Karpas-422 (cell line): ENCODE measurements at places on chromosomes 1 and 21. TPM values are rescaled to one million over a fixed set of nuclear protein-coding genes. Genes with fewer than 3 reads are reported as not detected.

The ZMYND12 gene
- total RNA-seq, result 0.90 and 1.5 TPM in 2 replicates

The SLC1A7 gene
- total RNA-seq, result not detected in 2 replicates

The PROK1 gene
- total RNA-seq, result not detected in 2 replicates

The EFHD2 gene
- 24.9 and 57.8 TPM in 2 replicates for total RNA-seq

The S100A8 gene
- total RNA-seq, result not detected in 2 replicates

- DNase-seq, result no peak
- H3K27ac ChIP-seq, result no peak overlapping the region
- no peak overlapping the region for H3K4me3 ChIP-seq
- H3K36me3 ChIP-seq, result no peaks in the 10 kb centered on the region
- H3K27me3 ChIP-seq, result no peaks in the 10 kb centered on the region
- no peaks in the 10 kb centered on the region for H3K4me1 ChIP-seq
Observed at GRCh38 chr1:17719874-17720273, 35.3 kb upstream of the ACTL8 start.

- H3K4me3 ChIP-seq, result no peak overlapping the region
- DNase-seq, result no peak
- H3K4me1 ChIP-seq, result no peaks in the 10 kb centered on the region
- H3K36me3 ChIP-seq, result no peaks in the 10 kb centered on the region
- H3K27me3 ChIP-seq, result no peaks in the 10 kb centered on the region
Observed at GRCh38 chr1:60280256-60280655, 206.7 kb upstream of the C1orf87 start.

GRCh38 chr1:183544598-183545297 lies 45.5 kb downstream of the NCF2 start:
- peaks cover 83% of the 10 kb centered on the region for H3K4me1 ChIP-seq
- no peak overlapping the region for H3K4me3 ChIP-seq
- no peak for DNase-seq
- H3K27me3 ChIP-seq, result no peaks in the 10 kb centered on the region

- H3K4me3 ChIP-seq, result no peak overlapping the region
- H3K4me1 ChIP-seq, result no peaks in the 10 kb centered on the region
- no peaks in the 10 kb centered on the region for H3K36me3 ChIP-seq
- no peaks in the 10 kb centered on the region for H3K27me3 ChIP-seq
- H3K27ac ChIP-seq, result no peak overlapping the region
- DNase-seq, result no peak
Observed at GRCh38 chr1:104856091-104856490, 1106.4 kb downstream of the AMY1C start.

- no peaks in the 10 kb centered on the region for H3K36me3 ChIP-seq
- no peak for DNase-seq
- no peak overlapping the region for H3K27ac ChIP-seq
- H3K27me3 ChIP-seq, result no peaks in the 10 kb centered on the region
- H3K4me3 ChIP-seq, result no peak overlapping the region
Observed at GRCh38 chr1:36803868-36804570, 230.3 kb downstream of the GRIK3 start.

DNA sequence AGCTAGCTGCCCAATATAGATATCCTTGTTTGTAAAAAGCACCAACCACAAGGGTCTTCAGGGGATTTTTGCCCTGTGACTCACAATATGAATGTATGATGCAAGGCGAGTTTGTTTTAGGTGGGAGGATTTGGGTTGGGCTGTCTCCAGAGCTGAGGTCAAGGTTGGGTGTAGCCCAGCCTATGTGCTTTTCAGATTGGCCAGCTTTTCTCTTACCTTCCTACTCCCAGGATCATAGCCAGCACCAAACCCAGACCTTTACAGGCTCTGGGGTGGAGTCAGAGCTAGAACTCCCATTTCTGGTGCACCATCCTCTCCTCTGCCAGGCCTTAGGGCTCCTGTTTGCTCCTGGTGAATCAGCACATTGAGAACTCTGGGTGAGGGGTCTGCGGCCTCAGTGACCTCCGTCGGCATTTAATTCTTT lies 55.6 kb upstream of the GCLM start:
- H3K4me3 ChIP-seq, result no peak overlapping the region
- no peaks in the 10 kb centered on the region for H3K36me3 ChIP-seq
- H3K27me3 ChIP-seq, result no peaks in the 10 kb centered on the region
- H3K4me1 ChIP-seq, result no peaks in the 10 kb centered on the region

DNA sequence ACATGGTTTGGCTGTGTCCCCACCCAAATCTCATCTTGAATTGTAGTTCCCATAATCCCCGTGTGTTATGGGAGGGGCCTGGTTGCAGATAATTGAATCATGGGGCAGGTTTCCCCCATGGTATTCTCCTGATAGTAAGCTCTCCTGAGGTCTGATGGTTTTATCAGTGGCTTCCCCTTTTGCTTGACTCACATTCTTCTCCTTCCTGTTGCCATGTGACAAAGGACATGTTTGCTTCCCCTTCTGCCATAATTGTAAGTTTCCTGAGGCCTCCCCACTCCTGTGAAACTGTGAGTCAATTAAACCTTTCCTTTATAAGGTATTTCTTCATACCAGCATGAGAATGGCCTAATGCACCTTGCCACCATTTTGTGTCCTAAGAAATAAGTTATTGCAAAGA lies 415.0 kb downstream of the COL11A1 start:
- no peak overlapping the region for H3K4me3 ChIP-seq
- H3K36me3 ChIP-seq, result no peaks in the 10 kb centered on the region
- no peaks in the 10 kb centered on the region for H3K27me3 ChIP-seq
- no peak for DNase-seq
- H3K4me1 ChIP-seq, result no peaks in the 10 kb centered on the region
- H3K27ac ChIP-seq, result no peak overlapping the region

GRCh38 chr1:230365723-230366307 lies 60.3 kb downstream of the PGBD5 start:
- peak; percentile 45 for DNase-seq
- no peaks in the 10 kb centered on the region for H3K36me3 ChIP-seq
- no peaks in the 10 kb centered on the region for H3K4me1 ChIP-seq

DNA sequence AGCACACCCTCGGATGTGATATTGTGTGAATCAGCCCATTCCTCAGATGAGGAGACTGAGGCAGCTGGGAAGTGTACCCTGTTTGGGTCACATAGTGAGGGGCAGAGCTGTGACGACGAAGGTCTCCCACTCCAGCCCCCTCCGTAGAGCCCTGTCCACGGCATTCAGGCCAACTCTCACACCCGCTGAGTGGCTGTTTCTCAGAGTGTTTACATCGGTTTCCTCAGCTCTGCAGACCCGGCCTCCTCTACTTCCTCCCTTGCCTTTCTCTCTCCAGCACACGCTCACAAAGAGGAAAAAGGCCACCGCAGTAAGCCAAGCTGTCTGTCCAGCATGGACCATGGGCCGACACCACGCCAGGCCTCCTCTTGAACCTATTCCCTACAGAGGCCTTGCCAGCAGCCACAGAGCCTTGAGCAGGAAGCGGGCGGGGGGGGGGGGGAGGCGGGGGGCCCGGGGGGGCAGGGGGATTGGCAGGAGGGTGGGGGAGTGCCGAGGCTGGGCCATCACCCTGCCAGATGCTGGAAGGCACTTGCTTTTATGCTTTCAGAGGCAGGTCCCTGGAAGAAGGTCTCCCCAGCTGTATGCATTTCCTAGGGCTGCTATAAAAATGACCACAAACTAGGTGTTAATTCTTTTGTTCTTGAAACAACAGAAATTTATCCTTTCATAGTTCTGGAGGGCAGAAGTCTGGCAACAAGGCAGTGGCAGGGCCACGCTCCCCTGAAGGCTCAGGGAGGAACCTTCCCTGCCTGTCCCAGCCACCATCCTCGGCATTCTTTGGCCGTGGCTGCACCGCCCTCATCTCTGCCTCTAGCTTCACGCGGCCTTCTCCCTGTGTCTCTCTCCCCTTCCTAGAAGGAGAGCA lies 178.4 kb downstream of the PSMG1 start:
- H3K27me3 ChIP-seq, result no peaks in the 10 kb centered on the region
- no peaks in the 10 kb centered on the region for H3K36me3 ChIP-seq
- H3K4me1 ChIP-seq, result peaks cover 26% of the 10 kb centered on the region
- H3K4me3 ChIP-seq, result no peak overlapping the region

DNA sequence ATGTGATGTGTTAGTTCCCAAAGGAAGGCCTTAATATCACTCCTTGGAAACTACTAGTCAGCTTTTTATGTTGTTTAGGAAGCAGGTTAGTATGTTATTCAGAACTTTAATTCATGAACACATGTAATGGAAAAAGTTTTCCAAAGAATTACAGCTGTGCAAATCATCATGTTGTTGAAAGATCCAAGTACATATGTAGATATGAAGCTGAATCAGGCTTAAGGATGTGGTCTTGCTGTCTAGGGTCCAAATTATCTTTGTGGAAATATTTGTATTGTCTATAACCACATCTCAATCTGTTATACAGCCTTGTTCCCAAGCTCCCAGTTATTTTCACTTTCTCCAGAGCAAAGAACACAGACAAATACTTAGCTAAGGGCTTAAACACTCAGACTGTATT lies 231.6 kb downstream of the TPR start:
- H3K27ac ChIP-seq, result no peak overlapping the region
- no peaks in the 10 kb centered on the region for H3K36me3 ChIP-seq
- no peak overlapping the region for H3K4me3 ChIP-seq
- DNase-seq, result no peak
- no peaks in the 10 kb centered on the region for H3K4me1 ChIP-seq

- no peaks in the 10 kb centered on the region for H3K36me3 ChIP-seq
- no peak overlapping the region for H3K27ac ChIP-seq
- no peak overlapping the region for H3K4me3 ChIP-seq
- H3K27me3 ChIP-seq, result no peaks in the 10 kb centered on the region
- peaks cover 10% of the 10 kb centered on the region for H3K4me1 ChIP-seq
Observed at GRCh38 chr1:201020040-201020591, 3.4 kb downstream of the KIF21B start.

DNA sequence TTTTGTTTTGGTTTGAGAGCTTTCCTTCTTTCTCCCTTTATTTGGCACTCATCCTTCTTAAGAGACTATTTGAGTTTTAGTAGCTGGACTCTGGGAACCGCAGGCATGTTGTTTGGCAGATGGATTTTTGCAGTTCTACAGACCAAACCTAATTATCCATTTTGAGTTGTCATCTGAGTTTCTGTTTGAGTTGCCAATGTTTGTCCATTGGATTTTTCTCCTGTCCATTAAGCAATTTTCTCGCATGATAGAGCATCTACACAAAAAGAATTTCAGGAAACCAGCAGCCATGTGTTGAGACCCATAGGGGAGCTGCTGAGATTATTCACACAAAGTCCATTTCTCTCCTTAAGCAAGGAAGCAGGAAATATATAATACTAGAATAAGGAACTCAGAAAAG lies 17.2 kb upstream of the CXADR start:
- no peaks in the 10 kb centered on the region for H3K36me3 ChIP-seq
- H3K27me3 ChIP-seq, result no peaks in the 10 kb centered on the region; the same call in 1 of the 2 replicates
- DNase-seq, result no peak
- H3K4me1 ChIP-seq, result no peaks in the 10 kb centered on the region
- no peak overlapping the region for H3K27ac ChIP-seq
- no peak overlapping the region for H3K4me3 ChIP-seq

DNA sequence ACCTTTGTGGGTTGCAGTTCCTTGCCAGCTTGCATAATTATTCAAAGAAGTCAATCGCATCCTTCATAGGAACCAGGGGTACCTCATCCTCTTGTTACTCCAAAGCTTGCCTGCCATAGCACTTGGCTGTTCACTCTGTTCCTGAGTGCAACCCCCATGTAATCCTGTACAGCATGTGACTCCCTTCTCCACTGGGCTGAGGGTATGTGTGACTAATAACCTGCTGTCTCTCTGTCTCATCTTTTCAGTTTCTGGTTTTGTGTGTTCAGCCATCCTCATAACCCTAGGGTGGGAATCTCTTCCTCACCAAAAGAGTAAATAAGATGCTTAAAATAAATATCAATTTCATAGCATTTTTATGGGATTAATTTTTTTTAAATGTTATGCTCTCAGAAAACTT lies 351.9 kb downstream of the S1PR1 start:
- no peaks in the 10 kb centered on the region for H3K27me3 ChIP-seq
- no peaks in the 10 kb centered on the region for H3K4me1 ChIP-seq
- DNase-seq, result no peak
- no peak overlapping the region for H3K27ac ChIP-seq

DNA sequence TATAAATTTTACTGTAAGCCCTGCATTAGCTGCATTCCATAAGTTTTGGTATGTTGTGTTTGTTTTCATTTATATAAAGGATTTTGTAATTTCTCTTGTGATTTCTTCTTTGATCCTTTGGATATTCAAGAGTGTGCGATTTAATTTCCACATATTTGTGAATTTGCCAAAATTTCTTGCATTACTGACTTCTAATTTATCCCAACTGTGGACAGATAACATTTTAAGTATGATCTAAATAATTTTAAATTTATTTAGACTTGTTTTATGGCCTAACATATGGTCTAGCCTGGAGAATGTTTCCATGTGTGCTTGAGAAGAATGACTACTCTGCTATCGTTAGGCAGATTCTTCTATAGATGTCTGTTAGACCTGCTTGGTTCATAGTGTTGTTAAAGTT lies 23.2 kb downstream of the RPE65 start:
- no peak overlapping the region for H3K4me3 ChIP-seq
- H3K36me3 ChIP-seq, result no peaks in the 10 kb centered on the region
- H3K27me3 ChIP-seq, result no peaks in the 10 kb centered on the region
- no peaks in the 10 kb centered on the region for H3K4me1 ChIP-seq

DNA sequence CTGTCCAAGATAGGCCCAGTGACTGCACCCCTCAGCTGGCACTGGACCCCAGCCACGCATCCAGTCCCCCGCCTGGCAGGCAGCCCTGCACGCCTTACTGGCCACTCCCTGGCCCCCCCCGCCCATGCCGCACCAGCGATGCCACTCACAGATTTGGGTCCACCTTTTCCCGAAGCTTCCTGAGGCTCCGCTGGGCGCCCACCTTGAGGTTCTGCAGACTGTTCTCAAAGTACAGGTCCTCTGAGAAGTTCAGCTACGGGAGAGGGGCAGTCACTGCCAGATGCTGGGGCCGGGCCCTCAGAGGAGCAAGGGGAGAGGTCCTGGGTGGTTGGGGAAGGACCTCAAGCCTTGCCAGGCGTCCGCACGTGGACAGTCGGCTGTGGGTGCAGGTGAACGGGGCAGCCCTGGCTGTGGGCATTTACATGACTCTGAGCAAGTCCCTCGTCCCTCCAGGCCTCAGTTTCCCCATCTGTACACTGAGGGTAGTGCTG lies 8.1 kb downstream of the PRXL2B start:
- no peak for DNase-seq
- H3K27me3 ChIP-seq, result no peaks in the 10 kb centered on the region
- H3K4me1 ChIP-seq, result no peaks in the 10 kb centered on the region
- no peak overlapping the region for H3K4me3 ChIP-seq

DNA sequence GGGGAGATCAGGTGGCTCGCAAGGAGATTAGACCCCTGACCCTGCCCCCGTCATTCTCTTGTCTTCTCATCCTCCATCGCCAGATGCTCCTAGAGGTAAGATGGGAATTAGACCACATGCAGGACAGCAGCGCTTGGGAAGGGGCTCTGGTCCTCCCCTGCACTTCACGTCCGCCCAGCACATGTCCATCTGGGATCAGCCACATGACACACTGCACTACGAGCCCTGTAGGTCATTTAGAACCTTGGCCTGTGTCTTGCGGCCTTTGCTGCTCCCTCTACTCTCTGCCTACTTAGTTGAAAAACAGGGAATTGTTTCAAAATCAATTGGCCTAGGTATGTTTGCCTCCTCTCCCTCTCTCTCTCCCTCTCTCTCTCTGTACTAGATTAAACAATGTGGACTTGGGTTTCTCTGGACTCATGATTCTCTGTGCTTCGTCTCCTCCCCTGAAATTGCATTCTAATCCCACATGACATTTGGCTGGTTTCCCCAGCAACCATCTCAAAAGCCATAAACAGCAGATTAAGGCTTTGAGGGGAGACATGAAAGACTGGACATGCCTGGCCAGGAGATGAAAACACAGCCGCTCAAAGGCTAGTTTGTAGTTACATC lies 3.8 kb upstream of the NCMAP start:
- H3K27me3 ChIP-seq, result no peaks in the 10 kb centered on the region
- DNase-seq, result no peak
- no peak overlapping the region for H3K27ac ChIP-seq

- H3K4me1 ChIP-seq, result peaks cover 6% of the 10 kb centered on the region
- no peaks in the 10 kb centered on the region for H3K36me3 ChIP-seq
- H3K27me3 ChIP-seq, result no peaks in the 10 kb centered on the region
- H3K27ac ChIP-seq, result no peak overlapping the region
Observed at GRCh38 chr1:153527683-153528040, 8.1 kb downstream of the S100A6 start.
